Stimulated activated CD4-positive, alpha-beta T cell treated with anti-CD3 and anti-CD28 coated beads, TNF-alpha, amount 100 ng/mL, for 4 hours (primary cell): ENCODE measurements at places on chromosomes 5 and 9.

DNA sequence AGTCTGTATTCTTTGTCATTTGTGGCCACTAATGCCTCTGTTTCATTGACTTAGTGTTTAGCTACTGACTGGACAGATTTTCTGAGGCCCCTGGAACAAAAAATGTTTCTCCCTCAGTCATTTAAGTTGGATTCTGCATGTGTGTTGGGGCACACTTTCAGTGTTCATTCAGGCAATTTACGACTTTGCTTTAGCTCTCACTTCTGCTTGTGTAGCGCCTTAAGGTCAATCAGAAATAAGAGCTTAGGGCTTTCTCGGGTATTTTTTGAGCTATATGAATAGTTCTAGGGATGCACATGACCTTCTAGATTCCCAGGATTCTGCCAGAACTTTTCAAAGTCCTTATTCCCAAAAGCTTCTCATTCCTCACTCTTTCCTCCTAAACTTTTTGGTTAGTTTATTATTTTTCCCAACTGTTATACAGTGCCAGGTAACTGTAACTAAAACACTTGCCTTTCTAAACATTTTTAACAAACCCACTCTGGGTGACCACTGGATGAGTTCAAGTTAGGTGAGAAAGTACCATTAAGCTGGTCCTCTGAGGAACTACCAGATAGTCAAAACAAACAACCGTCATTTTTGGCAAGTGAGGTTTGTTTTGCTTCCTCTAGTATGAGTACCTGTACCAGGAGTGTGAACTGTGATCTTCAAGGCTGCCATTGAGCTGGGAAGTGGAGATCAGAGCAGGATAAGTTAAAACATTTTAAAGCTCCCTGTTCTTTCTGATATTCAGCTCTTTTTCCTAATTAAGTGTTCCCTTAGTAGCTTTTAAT is 571.3 kb upstream of the TLE4 start:
- DNase-seq, result no peak

DNA sequence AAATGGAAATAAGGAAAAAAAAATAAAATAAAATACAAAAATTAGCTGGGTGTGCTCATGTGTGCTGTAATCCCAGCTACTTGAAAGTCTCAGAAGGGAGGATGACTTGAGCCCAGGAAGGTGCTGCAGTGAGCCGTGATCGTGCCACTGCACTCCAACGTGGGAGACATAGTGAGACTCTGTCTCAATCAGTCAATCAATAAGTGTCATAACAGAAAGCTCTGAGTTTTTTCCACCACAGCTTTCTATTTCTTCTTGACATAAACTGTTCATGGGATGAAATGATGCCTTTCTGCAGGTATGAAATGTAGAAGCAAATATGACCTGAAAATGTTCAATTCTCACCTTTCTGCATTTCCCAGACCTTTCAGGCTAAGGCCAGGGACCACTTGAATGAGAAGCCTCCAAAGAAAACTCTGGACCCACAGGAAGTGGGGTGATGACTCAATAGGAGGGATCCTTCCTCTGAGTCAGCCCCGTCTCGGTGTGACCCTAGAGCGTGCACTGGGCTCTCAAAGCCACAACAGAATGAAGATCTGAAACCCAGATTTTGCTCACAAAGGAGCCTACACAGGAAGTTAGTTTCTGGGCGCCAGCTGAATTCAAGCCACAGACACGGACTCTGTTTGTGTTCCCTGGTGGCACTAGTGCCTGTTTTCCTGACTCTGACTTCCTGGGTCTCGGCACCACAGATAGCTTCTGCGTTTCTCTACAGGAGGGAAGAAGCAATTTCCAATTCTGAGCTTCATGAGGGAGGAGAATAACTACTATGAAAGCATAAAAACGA is 62.0 kb downstream of the ANKH start:
- peak; percentile 48 for DNase-seq

DNA sequence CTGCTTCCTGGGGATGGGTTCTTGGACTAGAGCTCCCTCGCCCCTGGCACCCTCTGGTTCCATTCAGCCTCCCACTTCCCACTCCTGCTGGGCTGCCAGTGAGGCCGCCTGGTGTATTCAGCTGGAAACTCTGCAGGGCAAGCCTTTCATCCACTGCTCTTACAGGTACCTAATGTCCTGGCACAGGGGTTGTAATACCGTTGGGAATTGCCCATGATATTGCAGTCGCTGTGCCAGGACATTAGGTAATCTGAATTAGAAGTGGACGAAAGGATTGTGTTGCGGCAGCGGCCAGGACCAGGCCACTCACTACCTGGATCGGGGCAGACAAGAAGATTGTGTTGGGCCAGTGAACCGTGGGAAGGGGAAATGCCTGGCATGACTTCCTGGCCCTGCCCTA is 13.1 kb downstream of the TMOD1 start:
- DNase-seq, result no peak

- no peak for DNase-seq
Observed at GRCh38 chr5:135178476-135179155, 144.6 kb upstream of the PITX1 start.

GRCh38 chr5:8560776-8561175 is 691.8 kb downstream of the MTRR start:
- no peak for DNase-seq

DNA sequence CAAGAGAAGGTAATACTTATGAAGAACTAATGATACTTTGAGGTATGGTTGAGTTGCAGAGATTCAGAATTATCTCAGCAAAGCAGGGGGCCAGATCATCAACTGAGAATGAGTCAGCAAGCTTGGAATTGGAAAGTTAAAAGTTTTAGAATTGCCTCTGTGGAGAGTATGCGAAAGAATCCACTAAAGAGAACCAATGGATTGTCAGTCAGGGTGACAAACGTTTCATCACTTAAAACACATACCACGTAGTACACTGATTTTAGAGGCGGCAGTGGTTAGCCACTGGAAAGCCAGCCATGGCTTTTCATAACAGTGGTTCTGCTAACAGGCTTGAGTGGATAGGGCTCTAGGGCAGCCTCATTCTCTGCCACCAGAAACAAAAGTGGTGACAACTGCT is 30.7 kb downstream of the AOPEP start:
- no peak for DNase-seq

- DNase-seq, result no peak
Observed at GRCh38 chr9:110545705-110546104, 33.8 kb downstream of the SVEP1 start.

DNA sequence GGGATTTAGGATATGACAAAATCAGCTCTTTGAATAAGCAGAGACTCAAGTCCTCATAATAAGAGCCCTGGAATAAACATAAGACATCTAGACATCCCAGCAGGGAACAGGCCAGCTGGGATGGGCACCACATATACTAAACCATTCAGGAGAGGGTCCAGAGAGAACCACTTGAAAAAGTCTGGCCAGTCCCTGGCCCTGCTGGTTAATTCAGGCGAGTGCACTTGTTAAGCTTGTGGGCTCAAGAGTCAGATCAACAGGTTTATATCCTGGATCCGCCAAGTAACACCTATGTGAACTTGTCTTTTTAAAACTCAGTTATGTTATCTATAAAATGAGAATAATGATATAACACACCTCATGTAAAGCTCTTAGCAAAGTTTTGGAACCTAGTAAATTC is 63.3 kb downstream of the CAVIN4 start:
- no peak for DNase-seq

GRCh38 chr5:137619191-137619870 is 116.6 kb downstream of the KLHL3 start:
- no peak for DNase-seq

DNA sequence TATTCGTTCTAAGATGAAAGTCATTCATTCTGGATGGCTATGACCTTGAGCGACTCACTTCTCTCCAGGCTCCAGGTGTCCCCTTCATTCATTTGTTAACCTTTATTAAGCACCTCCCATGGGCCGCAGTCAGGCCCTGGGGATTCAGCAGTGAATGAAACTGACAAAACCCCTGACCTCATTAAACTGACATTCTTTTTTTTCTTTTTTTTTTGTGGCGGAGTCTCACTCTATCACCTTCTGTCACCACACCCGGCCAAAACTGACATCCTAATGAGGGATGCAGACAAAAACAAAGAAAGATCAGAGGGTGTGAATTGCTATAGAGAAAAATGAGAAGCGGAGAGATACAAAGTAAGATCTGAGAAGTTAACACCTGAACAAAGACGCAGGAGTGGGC is 16.5 kb upstream of the ODF2 start:
- DNase-seq, result no peak

GRCh38 chr5:124370601-124371000 is 375.8 kb downstream of the ZNF608 start:
- DNase-seq, result no peak

GRCh38 chr9:89865357-89865756 is 260.5 kb downstream of the GADD45G start:
- DNase-seq, result no peak

DNA sequence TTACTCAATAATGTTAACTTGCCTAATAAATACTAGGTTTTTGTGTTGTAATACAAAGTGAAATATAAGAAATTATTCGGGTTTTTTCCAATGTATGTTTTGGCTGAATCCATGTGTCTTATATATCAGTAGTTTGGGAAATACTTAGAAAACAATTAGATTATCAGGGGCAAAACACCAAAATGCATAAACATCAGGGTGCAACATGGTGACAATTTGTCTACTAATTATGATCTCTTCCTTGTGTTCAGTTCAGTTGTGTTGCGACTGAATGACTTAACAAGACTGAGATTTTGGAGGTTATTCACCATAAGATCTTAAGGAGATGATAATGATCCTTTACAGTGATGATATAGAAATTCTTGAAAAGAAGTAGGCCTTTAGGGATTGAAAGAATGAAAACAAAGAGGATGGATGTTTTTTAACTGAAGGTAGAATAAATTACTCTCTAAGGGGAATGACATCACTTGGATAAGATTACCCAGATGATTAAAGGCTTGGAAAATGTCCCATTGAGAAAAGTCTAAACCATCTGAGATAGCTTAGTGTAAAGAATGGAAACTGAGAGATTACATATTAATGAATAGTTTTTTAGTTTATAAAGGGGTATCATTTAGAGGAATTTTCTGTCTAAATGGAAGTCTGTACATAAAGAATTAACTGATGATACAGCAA is 415.8 kb downstream of the SPATA31D1 start:
- DNase-seq, result no peak

GRCh38 chr9:104080983-104081382 is 13.1 kb upstream of the SMC2 start:
- no peak for DNase-seq

DNA sequence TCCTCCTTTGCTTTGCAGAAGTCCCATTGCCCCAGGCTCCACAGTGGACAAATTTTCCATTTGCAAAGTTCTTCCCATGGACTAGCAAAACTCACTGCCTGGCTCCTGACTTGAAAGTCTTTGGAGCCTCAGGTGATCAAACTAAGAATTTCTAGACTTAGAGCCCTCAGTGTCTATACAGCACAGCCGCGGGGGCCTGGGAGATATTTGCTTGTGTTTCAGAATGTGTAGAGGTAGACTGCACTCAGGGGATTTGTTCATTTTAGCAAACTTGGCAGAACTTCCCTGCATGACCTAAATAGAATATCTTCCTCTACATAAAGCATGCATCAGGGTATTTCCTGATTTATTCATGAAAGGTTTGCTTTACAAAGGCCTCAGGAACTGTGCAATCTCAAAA is 384.2 kb upstream of the ZNF462 start:
- DNase-seq, result no peak

DNA sequence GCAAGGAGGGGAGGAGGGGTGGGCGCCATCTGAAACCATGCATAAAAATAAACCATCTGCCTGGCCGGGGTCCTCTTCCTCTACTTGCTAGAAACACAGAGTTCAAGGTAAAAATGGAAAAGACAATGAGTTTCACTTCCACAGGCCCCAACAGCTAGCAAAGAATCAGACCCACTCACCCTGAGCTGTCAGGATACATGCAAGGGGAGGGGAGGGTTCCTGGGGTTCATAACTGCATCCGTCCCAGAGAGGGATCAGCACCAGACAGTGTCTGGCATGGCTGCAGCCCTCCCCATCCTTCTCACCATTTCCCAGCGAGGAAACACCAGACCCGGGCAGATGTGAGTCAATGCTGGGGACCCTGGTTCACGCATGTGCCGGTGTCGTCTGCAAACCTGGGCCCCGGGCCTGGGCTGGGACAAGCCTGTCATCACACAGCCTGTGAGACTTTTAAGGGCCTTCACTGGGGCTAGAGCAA is 55.4 kb downstream of the SEMA4D start:
- DNase-seq, result no peak

DNA sequence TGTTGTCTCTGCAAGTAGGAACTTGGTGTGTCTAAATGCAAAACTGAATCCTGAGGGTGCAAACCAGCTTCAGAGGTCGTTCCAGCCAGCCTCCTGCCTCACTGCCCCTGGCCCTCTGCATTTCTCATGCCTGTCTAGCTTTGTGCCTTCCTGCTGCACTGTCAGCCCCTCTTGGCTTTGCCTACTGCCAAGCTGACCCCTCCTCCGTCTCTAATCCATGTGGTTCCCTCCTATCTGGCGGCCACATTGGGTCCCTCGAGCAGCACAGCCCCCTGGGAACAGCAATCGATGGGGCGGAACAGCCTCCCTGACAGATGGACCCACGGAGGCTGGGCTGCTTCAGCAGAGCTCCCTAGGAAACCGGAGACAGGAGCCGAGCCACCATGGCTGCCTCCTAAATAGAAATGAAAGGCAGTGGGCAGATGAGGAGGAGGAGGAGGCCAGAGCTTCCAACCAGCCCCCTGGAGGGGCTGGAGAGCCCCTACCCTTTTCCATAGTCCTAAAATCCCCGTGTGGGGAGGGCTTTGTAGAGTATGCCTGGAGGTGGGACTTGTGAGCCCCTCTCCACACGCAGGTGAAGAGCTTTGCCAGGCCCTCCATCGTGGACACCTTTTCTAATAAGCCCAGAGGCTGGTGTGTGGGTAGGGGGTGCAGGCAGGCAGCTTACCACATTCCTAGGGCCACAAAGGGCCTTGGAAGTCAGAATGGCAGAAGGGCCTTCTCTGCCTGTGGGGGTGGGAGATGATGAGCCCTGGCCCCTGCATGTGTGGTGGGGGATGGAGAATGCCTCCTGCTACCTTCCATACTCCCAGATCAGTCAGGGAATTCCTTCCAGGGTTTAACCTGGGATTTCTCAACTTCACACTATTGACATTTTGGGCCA is 9.2 kb upstream of the CXXC5 start:
- DNase-seq, result no peak

DNA sequence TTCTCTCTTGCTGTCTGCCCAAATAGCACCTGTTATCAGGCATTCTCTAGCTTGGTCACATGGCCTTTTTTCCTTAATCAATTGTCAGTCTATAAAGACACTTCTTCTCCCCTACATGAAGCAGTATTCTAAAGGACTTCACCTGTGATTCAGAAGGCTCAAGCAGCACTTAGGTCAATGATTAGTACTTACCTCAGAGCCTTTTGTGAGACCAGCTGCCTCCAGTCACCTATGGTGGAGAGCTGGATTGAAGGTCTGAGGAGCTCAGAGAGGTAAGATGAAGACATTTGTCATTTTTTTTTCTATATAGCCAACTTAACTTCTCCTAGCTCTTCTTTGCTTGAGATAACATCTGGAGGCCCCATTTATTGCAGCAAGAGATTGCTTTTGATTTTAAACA is 278.3 kb upstream of the PCSK5 start:
- DNase-seq, result no peak

DNA sequence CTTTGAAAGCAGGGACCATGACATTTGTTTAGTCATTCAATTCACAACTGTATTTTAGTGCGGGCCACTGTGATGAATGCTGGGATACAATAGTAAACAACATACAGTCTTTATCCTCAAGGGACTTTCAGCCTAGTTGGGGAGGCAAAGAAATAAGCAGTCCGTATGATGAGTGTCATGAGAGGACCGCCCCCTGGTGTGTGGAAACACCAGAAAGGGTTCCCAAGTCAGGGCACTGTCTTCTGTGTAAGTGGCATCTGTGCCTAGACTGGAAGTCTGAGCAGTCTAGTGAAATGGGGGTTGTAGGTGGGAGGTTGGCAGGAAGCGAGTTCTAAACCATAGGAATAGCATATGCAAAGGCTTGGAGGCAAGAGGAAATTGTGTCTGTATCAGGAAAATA is 6.8 kb downstream of the C9orf43 start:
- no peak for DNase-seq
